ENCODE measurements at places on chromosomes 4 and X. TPM values are rescaled to one million over a fixed set of nuclear protein-coding genes. Genes with fewer than 3 reads are reported as not detected.

- DNase-seq, result no peak
These were observed 33.9 kb downstream of the VSIG4 start for GRCh38 chrX:66005830-66006449.

MAGEE1 gene
- 3.8 TPM for total RNA-seq

UPF3B gene
- 5.5 TPM for total RNA-seq

DNA sequence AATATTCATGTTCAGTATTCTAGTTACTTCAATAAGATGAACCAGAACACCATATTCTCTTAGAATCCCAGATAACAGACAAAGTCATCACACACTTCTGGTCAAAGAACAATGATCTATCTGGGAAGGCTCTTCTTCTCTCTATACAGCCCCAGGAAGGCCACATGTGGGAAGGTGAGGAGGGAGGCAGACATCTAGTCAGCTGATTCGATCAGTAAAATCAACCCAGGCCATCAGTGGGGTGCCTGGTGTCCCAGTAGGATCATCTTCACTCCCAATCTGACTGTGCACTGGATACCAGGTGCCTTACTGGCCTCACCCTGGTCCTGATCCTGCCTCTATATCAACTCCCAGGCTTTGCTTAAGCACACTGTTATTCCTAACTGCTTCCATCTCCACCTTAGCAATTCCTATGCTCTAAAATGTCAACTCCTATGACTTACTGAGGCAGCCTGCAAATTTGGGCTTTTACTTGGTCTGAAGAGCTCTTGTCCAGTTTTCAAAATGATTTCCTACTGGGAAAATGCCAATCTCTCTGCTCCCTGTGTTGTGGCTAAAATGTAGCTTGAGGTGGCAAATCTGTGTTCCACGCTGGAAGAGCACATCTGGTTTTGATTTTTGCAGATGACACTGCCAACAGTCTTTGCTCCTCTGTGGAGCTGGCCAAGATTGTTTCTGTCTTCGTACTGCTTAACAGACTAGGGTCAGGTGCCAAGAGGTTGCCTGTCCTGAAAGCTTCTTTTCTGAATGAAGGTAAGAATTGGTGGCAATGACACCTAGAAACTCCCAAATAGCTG lies 128.7 kb downstream of the MGST2 start:
- no peak for DNase-seq

GRCh38 chrX:116284400-116284799 lies 113.9 kb downstream of the AGTR2 start:
- DNase-seq, result no peak

CITED1 gene
- 3.8 TPM for total RNA-seq

DNA sequence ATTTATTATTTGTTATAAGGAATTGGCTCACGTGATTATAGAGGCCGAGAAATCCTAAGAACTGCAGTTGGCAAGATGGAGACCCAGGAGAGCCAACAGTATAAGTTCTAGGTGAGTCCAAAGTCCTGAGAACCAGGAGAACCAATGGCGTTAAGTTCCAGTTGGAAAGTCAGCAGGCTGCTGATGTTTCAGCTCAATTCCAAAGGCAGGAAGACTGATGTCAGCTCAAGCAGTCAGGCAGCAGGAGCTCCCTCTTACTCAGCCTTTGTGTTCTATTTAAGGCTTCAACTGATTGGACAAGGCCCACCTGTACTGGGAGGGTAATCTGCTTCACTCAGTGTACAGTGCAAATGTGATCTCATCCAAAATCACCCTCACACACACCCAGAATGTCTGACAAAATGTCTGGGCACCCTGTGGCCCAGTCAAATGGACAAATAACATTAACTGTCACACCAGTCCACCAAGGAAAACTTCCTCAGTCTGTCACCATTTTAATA lies 30.8 kb upstream of the TBL1X start:
- no peak for DNase-seq

FUNDC1 gene
- total RNA-seq, result 14.6 TPM

- no peak for DNase-seq
These were observed 33.5 kb upstream of the RASSF6 start for GRCh38 chr4:73653695-73654106.

NCAPG gene
- total RNA-seq, result 3.0 TPM
